ENCODE measurements at places on chromosomes 3 and 15. TPM values are rescaled to one million over a fixed set of nuclear protein-coding genes. Genes with fewer than 3 reads are reported as not detected.

SNX33 gene
- polyA plus RNA-seq = 22.5 TPM

CADM2 gene
- polyA plus RNA-seq = 1.7 TPM

CLDN11 gene
- polyA plus RNA-seq = 6.0 TPM

MSL2 gene
- polyA plus RNA-seq = 34.3 TPM

ASB14 gene
- polyA plus RNA-seq = 1.7 TPM

LRRC15 gene
- polyA plus RNA-seq = 0.06 TPM

LRRC31 gene
- 0.06 TPM for polyA plus RNA-seq

FBXW12 gene
- 0.46 TPM for polyA plus RNA-seq

GOLGA6B gene
- polyA plus RNA-seq = 0.13 TPM

CDHR4 gene
- 4.5 TPM for polyA plus RNA-seq

TRIM59 gene
- 15.2 TPM for polyA plus RNA-seq

CHRNA7 gene
- polyA plus RNA-seq = 19.5 TPM

FAM227B gene
- 17.1 TPM for polyA plus RNA-seq

DNA sequence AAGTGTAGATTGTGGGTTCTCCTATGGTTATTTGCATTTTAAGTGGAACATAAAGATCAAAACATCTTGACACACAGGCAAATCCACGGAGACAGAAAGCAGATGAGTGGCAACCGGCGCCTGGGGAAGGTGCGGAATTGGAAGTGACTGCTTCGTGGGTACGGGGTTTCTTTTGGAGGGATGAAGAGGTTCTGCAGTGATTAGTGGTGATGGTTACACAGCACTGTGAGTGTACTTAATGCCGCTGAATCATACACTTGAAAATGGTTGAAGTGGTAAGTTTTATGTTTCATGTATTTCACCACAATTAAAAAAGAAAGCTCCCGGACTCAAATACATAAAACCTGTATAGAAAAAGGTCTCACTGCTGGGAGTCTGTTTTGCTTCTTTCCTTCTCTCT is 18.5 kb upstream of the VPS33B start:
- no peak for DNase-seq

DNA sequence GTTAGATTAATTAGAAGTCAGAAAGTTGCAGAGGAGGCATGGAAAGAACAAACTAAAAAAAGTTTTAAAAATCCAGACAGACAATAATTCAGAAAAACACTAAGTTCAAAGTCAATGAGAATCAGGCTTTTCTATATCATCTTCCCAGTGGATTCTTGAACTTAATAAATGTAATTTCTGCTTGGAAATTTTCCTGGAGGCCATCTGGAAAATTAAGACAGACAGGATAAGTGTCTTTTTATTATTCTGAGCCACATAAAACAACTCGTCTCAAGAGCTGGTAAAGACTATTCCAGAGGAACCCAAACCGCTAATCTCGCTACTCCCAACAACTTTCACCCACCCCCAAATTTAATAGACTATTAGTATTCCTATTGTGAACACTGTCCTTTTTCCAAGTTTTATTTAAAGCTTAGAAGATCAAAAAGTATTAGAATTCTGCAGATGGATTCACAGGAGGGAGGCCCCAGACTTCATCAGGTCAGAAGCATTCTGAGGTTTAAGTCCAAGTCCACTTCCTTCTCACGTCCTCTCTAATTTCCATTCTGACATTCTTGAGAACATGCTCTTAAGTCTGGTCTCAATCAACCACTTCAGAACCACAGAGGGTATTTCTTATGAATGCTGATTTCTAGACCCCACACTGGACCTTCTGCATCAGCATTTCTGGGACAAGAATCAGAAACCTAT is 61.3 kb downstream of the ERC2 start:
- no peak for DNase-seq

DNA sequence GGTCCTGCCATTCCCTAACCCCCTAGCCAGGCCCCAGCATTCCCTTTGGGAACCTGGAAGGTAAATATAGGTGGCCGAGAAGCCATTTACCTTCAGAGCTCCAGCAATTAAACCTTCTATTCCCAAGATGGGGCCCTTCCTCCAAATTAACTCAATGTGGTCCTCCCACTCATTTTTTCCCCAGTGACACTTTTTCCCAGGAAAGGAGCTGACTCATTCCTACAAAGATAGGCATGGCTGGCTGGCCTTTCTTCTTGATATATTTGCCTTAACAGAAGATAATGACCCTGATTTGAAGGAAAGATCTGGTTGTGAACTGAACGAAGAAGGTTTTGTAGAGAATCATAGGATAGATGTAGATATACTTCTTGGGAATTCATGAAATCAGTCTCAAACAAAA is 279.0 kb upstream of the VEPH1 start:
- DNase-seq = no peak

- DNase-seq = no peak
These were observed 30.2 kb upstream of the MAGEF1 start for GRCh38 chr3:184741798-184742675.

DNA sequence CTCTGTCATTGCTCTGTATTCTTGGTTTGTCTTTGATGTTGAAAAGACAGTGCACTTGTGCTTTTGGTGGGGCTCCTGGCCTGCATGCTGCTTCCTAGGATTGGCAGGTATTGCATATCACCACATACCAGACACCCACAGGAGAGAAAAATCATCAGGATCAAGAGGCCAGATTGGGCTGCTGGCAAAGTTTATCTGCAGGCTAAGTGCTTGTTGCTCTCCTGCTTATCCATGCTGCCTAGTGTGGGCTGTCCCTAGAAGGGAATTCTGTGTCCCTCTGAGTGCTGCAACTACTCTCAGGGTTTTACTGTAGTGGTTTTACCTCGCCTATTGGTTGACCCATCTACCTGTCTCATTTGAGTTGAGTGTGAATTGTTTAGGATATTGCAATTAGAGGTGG is 833 bp upstream of the SLC22A13 start:
- no peak for DNase-seq

DNA sequence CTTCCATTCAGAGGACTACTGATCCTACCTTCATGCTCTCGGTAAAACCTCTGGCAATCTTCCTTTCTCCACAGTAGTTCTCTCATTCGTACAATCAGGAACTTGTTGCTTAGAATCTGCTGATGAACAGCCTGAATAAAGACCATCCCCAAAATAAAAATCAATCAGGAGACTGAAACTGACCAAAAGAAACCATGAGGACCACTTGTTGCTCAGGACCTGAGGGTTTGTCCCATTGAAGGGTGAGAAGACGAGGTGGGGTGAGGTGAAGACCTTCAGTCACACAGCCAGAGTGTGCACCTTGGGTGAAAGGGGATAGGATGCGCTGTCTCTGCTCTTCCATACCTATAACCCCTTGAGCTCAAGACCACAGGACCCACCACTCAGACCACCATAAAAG is 36.8 kb downstream of the SPINK8 start:
- no peak for DNase-seq

DNA sequence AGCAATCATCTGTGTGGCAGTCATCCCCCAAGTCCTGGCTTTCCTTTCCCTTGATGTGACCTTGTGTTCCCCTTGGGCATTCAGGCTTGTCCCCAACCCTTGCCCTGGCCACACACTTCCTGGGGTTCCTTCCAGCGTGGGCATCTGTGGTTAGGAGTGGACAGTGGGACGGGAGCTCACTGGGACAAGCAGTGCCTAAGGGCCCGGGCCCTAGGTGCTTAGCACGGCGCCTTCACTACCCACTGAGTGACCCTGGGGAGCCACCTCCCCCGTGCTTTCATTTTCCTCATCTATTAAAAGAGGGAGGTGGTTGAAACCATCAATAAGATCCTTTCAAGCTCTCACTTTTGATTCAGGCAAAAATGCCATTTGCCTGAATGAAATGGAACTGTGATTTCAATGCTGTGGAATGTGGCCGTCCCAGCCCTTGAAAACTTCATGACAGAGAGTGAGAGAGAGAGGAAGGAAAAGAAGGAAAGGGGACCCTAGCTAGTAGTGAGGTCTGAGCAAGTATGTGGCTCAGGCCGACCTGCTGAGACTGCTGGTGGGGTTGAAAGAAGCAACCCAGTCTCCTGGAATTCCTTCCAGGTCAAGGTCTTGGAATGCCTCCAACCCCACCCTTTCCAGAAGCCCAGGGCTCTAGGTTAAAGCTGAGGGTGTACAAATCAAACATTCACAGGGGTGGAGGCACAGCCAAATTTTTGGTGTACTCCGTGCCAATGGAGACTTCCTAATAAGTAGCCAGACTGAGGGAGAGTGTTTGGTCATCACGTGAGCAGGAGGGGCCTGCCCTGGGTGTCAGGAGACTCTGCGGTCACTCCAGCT is 302.9 kb downstream of the TLE3 start:
- DNase-seq = peak; percentile 24

DNA sequence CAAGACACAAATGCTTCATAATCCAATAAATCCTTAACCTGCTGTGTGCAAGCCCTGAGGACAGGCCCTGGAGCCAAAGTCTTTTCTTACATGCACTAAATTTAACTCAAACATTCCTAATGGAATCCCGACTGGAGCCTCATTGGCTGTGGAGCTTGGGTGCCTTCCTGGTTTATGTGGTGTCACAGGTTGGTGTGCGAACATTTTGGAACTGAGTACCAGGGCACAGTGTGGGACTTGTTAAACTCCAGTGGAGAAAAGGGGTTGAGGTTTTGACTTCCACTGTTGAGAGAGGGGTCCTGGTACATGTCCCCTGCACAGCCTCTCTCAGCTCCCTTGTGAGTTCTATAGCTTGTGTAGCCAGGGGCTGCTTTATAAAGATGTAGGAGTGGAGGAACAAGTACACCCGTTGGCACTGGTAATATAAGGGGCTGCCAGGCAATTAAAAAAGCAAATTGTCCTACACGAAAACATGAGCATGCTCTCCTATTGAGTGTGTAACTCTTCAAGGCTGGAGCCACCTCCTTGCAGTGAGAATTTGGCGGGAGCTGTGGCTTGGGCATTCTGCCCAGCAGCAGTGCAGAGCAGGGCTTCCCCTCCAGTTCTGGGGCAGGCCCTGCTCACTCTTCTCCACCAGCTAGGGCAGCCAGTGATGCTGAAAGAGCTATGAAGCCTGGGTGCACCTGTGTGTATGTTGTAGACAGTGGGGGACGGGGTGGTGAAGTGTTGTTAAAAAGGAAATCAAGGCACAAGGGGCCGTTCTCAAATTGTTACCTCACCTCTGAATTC is 218.1 kb downstream of the CLSTN2 start:
- peak; percentile 9 for DNase-seq

DNA sequence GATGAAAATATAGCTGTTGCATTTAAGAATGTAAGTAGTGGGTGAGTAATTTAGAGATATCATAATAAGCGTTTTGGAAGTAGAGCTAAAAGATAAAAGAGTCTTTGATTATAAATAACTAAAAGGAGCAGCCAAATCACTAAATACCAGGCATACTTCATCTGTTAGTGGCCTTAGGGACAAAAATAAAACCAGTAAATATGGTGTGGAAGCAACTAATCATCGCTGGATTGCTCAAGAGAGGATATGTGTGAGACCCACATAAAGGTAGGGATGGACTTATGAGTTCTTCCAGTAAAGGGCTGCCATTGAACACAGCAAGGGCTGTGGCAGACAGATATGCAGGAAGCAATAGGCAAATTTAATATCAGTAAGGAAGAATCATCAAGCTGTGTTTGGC is 356.2 kb downstream of the CNTN4 start:
- DNase-seq = no peak

DNA sequence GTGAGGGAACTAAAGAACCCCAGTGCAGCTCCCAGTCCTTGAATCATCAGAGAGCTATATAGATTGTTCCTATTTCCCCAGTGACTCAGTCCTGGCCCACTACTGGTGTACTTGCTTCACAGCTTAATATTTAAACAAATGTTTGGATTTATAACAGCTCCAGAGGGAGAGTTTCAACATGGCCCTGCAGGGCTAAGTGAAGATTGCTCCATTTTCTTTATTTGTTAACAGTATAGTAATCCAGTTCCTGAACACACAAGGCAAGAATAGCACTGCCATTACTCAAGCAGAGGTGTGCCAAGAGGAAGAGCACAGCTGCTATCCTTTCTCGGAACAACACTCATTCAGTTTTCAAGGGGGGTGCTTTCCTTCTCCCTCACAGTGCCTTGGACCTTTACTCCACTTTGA is 6.5 kb downstream of the SQOR start:
- DNase-seq = no peak

DNA sequence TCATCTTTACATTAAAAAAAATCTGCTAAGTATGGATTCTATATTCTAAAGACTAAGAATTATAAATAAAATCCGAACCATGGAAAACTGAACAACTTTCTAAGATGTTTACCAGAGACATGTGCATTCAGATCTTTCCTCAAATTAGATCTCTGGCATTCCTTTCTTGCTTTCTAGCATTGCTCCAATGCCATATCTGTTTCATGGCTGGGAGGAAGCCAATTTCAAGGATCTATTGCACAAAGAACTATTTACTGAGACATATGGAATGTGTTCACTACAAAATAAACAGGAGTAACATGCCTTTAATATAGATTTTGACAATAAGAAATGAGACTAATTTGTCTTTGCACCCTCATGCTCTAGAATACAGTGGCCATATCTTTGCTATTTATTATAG is 45.1 kb upstream of the NANOGP8 start:
- no peak for DNase-seq

GRCh38 chr3:97958396-97958795 is 13.8 kb downstream of the RIOX2 start:
- no peak for DNase-seq

DNA sequence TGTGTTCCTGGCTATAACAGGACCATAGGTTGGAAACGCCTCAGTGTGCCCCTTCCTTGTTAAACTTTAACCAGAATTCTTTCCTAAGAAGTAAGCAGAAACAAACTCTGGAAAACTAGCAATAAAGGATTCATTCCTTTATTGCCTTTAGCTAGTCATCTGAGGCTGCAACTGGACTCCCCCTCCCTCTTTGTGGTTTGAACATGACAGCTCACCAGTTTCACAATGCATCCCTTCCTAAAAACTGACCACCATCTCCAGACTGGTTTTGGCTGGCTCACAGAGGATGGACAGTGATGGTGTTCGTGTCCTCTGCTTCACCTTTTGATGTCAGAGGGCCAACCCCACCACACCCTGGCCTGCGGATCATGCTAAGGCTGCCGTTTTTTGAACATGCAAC is 27.9 kb upstream of the TGFBR2 start:
- no peak for DNase-seq

DNA sequence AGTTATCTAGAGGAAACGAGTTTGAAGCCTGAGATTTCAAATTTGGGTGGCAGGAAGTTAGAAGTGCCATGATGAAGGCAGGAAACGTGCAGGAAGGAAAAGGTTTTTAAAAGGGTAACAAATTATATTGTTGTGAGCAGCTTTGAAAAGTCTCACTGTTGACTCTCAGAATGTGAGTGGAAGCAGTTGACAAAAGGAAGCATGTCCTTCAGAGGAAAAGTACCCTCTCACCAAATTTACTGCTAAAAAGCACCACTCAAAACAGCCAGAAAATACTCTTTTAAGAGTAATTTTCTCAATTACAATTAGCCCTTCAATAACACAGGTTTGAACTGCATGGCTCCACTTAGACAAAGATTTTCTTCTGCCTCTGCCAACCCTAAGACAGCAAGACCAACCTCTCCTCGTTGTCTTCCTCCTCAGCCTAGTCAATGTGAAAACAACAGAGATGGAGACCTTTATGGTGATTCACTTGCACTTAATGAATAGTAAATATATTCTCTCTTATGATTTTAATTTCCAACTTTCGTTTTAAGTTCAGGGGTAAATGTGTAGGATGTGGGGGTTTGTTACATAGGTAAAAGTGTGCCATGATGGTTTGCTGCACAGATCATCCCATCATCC is 117.1 kb upstream of the LIPC start:
- DNase-seq = no peak

All from right lung (tissue), 10 donors.